ENCODE measurements at places on chromosomes 5 and 9. TPM values are rescaled to one million over a fixed set of nuclear protein-coding genes. Genes with fewer than 3 reads are reported as not detected.

The SPOUT1 gene
- 22.8 TPM for total RNA-seq

DNA sequence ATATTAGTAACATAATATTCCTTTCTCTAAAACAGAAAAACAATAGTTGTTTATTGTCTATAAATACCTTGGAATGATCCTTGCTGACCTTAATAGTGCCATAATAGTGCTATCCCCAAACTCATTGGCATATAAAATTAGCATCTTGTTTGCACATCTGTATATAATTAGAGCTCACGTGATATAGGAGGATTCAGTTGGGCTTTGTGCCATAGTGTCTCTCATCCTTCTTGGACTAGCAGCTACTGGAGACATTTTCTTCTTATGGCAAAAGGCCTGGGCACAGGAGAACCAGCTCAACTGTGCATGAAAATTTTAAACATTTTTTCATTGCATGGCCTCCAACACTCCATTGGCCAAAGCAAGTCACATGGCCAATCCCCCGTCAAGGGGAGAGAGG, 342.5 kb downstream of the SPATA31D1 start:
- ATAC-seq, result no peak

DNA sequence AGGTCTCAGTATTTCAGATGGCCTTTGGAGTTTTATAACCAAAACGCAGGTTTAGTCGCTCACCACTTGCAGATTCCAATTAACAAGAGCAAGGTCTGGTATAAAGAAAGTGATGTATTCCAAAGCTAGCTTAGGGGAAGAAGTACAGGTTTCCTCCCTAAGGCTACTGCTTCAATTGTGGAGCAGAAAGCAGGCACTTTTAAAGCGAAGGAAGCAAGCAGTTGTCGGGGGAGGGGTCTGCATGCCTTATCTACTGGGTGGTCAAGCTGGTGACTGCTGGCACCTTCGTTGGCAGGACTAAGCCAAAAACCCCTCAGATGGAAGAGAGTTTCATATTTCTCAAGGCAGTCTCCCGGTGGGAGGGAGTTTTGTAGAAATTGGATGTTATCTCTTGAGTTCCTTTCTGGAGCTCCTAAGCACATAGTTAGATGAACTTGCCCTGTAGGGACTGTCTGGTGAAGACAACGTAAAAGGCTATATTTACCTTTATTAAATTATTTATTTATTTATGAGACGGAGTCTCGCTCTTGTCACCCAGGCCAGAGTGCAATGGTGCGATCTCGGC, 1.6 kb upstream of the TMEM245 start:
- no peak for ATAC-seq

- no peak for ATAC-seq
These were observed 81.4 kb upstream of the PIK3R1 start for GRCh38 chr5:68134033-68134668.
